ENCODE measurements at places on chromosomes 7 and 10.
A peak's percentile ranks its signal among the peaks of the same experiment; 100 is the strongest.

DNA sequence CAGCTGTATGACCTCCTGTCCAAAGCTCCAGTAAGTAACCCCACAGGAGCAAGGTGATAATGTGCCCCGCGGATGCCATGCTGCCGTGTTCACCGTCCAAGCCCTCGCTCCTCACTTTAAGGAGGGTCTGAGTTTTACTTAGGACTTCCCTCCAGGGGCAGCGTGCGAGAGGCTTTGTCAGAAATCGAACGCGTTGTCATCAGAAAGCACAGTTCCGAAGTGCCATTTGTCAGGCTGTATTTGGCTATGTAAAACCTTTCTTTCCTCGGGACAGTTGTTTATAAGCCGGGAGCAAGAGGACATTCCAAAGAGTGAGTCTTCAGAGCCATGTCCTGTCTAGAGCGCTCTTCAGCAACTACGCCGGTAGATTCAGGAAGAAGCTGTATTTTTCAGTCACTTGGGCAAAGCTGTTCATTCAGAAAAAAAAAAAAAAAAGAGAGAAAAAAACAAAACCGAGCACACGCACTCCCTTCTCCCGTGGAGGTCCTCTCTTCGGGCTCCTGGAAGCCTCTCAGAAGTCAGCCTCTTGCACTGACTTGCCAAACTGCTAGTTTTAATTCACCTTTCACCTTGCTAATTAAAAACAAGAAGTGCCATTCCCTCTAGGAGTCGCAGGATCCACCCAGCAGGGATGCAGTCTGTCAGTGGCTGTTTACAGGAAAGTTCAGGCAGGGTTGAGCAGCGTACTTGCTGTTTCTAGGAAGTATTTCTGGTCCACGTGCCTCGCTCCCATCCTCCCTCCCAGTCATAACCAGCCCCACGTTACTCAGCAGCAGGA is at the start of gene SEMA3E:
Gene SEMA3E (minus strand): TSS at position 676 of the 778 bp plus-strand sequence.
- DNase-seq = peak; percentile 63

- DNase-seq = no peak
Observed at GRCh38 chr10:91591797-91592174, 41.1 kb downstream of the PPP1R3C start.

DNA sequence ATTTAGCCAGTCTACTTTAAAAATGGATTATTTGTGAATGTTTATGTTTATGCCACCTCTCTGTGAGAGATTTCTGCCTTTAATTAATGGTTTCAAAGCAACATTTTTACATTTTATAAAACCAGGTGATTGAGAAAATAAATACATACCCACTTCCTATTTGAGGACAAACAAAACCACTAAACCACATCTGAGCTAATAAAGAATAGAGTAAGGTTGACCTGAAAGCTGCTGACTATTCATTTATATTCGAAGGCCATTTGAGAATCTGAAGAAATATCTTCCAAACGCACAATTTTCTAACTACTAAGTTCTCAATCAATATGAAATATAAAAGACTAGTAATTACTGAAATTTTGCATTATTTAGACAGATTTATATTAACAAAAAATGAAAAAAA is 705.1 kb downstream of the XPNPEP1 start:
- peak; percentile 41 for DNase-seq

DNA sequence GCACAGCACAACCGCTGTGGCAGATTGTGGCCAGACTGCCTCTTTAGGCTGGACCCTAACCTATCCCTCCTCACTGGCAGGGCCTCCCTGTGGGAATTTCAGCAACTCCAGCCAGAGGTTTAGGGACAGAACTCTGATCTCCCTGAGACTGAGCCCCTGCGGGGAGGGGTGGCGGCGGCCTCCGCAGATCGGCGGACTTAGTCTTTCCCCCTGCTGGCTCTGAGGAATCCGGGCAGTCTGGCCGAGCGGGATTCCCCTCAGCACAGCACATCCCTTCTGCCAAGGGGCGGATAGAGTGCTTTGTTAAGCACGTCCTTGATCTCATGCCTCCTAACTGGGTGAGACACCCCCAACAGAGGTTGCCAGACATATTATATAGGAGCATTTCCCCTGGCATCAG is 224.2 kb upstream of the NPY start:
- DNase-seq = no peak

- DNase-seq = no peak
Observed at GRCh38 chr7:70620333-70621055, 511.4 kb upstream of the GALNT17 start.

DNA sequence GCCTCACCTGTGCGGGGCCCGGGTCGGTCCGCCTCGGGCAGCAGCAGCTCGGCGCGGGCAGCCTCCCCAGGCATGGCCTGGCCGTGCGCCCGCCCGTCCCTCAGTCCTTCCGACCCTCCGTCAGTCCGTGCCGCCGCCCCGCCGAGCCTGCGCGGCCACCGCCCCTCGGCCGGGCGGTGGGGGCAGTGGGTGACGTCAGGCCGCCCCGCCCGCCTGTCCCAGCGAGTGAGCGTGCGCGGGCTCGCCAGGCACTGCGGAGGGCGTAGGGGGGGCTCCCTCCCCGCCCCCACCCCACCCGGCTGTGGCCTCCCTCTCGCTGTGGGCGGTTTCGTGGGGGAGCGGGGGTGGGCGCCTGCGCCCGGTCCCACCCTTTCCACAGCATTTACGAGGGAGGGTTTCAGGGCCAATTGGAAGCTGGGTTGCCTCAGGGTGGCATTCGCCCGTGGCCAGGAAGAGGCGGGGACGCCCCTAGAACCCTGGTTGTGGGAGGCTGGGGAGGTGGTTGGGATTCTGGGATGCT is at the start of gene NACAD:
Gene NACAD (minus strand): TSS at position 149 of the 520 bp plus-strand sequence. CDS start 75 bp downstream, at position 74.
- DNase-seq = no peak

DNA sequence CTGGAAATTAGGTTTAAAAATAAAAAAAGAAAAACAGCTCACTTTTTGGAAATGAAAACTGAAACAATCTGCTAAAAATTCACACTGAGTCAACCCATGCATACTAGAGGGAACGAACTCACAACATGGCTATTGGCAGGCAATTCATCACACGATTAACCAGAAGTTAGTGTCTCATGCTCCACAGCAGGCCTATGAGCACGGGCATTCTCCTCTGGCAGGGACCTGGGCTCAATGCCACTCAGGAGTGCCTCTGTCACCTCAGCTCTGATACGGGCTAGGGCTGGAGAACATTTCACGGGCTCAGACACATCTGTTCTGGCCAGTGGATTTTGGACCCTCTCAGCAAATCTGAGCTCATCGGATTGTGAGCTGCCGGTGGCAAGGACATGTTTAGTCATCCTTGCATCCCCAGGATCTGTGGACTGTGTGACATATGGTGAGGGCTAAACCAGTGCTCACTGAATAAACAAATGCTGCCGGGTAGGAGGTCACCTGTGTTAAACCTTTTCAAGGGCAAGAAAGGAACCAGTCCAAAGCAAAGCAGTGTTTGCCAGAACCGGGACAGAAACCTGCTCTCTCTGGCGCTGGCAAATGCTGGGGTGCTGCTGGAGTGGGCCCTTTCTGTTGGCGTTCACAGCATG is 40.1 kb downstream of the POLR3A start:
- DNase-seq = no peak

DNA sequence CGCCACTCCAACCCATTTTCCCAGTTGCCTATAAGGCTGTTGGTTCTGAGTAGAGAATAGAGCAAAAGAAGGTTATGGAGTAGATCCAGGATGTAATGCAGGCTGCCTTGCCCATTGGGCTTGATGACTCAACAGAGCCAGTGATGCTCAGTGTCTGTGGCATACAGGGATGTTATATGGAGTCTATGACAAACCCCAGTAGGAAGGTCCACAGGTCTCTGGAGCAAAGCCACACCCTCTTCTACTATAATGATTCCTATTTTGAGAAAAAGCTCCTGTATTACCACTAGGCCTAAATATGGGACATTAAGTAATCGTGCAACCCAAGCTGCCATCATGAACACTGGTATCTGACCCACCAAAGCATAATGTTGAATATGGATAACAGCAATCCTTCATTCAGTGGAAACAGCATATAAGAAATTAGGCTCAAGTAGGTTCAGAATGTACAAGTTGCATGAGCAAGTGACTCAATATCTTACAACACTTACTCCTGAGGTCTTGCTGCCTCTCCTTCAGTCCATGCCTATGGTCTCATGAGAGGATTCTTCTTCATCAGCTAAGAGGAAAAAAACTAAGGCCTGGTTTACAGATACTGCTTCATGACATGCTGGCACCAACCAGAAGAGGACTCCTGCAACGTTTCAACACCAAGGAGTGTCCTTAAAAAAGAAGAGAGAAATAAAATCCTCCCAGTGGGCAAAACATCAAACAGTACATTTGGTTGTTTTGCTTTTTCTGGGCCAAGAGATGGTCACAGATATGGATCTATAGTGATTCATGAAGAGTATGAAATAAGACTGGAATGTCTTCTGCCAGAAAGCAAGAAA is 14.8 kb upstream of the FHIP2A start:
- no peak for DNase-seq

- DNase-seq = no peak
Observed at GRCh38 chr7:93955304-93955703, 33.8 kb downstream of the GNG11 start.

DNA sequence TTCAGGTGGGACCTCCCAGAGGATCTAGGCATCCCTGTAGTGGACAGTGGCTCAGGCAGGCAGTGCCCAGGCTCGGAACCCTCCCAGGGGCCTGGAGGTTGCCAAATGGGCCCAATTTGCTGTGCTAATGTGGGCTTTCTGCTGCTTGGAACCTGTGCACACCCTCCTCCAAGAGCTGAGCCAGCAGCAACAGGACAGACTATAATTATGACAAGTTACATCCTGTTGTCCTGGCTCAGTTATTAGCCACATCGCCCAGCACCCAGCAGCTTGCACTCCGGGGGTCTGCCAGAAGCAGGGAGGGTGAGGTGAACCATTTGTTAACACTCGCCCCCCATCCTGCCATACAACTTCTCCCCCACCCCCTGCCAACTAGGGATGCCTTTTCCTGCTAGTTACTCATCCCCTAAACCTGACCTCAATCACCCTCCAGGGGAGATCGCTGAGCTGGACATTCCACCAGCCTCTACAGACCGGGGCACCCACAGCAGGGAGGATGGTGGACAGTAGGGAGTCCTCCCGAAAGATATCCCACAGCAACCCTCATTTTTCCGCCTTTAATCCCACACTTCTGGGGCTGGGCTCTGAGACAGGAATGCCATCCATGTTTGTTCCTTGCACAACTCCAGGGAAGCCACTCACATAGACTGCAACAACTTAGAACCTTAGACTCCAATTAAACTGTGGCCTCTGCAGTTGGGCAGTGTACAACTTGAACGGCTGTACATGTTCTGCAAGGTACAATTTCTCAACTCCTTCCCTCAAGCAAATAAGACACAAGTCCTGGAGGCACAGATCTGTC is 7.9 kb upstream of the MYL10 start:
- DNase-seq = no peak

- no peak for DNase-seq
Observed at GRCh38 chr7:97865104-97865503, 7.1 kb downstream of the ASNS start.

DNA sequence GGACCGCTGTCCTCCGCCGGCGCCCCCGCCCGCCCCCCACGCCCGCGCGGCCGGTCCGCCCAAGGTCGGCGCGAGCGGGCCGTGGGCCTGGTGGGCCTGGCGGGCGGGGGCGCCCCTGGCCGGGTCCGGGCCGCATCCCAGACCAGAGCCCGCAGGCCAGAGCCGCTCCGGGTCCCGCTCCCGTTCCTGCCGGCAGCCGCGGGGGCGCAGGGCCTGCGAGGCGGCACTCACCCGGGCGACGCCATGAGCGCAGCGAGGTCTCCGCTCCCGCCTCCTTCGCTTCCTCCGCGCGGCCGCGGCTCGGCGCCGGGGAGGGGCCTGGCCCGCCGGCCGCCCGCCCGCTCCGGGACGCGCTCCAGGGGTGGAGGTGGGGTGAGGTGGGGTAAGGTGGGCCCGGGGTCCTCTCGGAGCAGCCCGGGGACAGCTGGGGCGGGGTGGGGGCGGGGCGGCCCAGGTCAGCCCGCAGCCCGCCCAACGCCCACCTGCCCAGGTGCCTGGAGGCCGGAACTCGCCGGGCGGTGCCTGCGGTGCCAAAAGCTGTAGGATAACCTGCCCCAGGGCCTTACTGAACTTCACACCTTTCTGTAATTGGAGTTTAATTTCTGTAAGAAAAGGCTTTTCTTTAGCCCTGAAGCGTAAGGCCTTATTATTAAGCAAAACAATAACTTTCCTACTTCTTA is at the start of gene URGCP:
Gene URGCP (minus strand): TSS at position 266 of the 680 bp plus-strand sequence. CDS start 21 bp downstream, at position 245.
- DNase-seq = peak; percentile 56

GRCh38 chr10:98223874-98224273 is 44.1 kb downstream of the LOXL4 start:
- no peak for DNase-seq

DNA sequence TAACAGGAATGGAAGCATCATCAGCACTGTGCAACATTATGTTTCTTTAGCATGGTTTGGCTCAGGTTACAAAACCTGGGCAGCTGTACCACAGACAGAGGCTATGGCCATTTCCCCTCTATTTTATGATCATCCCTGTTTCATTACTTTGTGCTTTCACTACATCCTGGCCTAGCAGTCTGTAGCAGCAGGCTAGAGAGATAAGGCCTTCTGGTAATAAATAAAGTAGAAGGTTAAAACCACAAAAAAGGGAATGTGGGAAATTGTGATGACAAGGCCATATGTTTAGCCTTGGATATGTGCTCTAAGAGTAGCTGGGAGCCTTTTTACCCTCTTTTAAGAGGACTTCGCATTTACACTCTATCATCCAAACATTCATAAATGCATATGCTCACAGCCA is 266.2 kb upstream of the PHF14 start:
- DNase-seq = peak; percentile 25

- no peak for DNase-seq
Observed at GRCh38 chr7:106715730-106716129, 54.8 kb upstream of the CCDC71L start.

DNA sequence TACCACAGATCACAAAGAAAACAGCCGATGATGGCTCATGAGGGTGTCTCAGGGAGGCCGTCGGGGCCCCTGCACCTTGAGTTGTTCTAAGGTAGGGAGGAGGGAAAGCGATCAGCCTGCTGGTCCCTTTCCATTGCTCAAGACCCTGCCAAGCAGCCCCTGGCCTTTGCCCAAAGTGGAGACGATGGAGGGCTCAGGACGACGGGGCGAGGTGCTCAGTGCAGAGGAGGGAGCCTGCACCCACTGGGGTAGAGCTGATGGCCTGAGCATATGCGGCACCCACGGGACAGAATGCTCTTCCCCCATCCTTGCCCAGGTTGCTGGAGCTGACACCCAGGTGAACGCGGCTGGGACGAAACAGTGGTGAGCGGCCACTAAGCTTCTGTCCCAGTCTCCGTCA is 58.3 kb upstream of the FAM20C start:
- DNase-seq = no peak

GRCh38 chr10:8583096-8583495 is 528.6 kb downstream of the GATA3 start:
- DNase-seq = no peak

GRCh38 chr7:155809947-155810769 is 2.1 kb downstream of the SHH start:
- DNase-seq = no peak

- no peak for DNase-seq
Observed at GRCh38 chr10:35307297-35307696, 29.0 kb upstream of the CCNY start.

DNA sequence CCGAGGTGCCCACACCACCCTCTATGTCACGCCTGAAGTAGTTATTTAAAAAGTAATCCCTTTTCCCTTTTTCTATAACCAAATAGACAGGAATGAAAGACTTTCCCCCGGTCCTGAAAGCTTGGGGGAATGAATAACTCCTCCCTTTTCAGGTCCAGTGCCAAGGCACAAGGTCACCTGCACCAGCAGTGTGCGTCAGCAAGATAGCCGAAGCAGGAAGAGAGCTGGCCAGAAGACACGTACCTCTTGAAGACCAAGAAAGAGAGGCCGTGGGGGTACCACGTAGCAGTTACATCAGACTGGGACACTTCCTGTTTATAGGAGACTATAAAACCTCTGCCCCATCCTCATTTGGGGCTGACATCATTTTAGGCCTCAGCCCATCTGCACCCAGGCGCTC is 10.7 kb upstream of the AKR1B1 start:
- DNase-seq = no peak

- DNase-seq = no peak
Observed at GRCh38 chr10:16192337-16192736, 244.5 kb upstream of the PTER start.
